ENCODE measurements at places on chromosomes 4 and X. TPM values are rescaled to one million over a fixed set of nuclear protein-coding genes. Genes with fewer than 3 reads are reported as not detected.

- no peak for DNase-seq
Observed at GRCh38 chr4:115154826-115155225, 41.4 kb upstream of the NDST4 start.

- DNase-seq = no peak
Observed at GRCh38 chr4:157521906-157522305, 301.4 kb downstream of the GRIA2 start.

DNA sequence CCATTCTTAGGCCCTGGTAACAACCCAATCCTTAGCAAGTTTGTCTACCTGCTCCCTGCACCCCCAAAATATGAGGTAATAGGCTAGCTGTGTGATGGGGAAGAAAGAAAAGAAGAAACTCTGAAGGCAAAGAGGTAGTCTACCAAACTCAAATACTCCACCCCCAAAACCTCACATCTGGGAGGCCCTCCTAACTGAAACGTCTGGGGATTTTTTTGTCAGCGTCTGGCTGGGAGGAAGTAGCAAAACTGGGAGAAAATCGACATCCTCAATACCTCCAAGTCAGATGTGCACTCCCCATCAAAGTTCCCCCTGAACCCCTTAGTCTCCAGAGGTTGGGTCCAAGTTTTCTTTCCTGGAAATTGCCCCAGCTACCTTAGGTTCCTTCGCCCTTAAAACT lies 1.0 kb downstream of the LAMP2 start:
- no peak for DNase-seq

DNA sequence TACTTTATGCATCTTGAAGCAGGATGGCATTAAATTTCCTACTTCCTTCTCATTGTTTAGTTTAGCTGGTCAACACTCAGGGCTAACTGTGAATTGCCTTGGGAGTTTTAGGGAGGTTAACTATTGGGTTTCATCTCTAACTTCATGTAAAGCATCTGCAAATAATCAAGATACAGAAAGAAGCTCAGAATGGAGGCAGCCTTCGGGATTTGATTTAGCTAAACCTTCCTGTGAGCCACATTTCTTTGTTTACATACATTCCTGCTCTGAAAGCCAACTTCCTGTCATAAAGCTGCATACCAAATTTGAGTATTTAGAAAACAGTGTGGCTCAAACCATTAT lies 131.7 kb upstream of the PCDH18 start:
- peak; percentile 67 for DNase-seq

DNA sequence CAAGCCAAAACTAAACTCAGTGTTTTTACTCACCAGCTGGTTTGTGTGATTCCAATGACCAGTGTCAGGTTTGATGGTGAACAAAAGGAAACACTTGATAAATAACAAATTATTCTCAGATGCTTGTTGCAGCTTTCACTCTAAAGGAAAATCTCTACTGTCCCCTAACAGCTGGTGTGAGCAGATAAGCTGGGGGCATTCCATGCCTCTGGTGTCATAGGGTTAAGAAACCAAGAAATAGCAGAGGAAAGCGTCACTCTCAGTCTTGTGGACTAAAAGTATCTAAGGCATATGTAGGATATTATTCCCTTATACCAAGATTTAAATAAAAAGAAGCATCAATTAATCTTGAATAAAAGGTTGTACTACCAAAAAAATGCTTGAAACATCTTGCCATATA lies 24.3 kb downstream of the TRPC5 start:
- no peak for DNase-seq

DNA sequence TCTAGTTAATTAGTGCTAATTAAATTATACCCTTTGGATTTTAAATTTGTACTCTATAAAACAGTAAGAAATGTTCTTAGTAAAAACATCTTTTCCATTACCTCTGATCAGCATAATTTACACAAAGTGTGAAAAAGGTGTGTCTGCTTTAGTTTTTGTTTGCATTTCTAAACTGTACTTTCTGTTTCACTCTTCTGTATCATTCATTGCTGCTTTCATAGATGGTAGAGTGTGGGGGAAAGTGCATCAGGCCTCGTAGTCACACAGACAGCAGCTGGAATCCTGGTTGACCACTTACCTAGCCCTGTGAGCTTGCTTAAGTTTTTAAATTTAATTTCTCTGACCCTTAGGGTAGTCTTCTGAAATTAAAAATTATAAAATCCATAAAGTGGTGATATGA lies 275.4 kb upstream of the PITX2 start:
- DNase-seq = no peak

- DNase-seq = no peak
Observed at GRCh38 chrX:38192007-38192810, 28.5 kb downstream of the SRPX start.

GRCh38 chr4:147761218-147761883 lies 29.5 kb downstream of the ARHGAP10 start:
- no peak for DNase-seq

DNA sequence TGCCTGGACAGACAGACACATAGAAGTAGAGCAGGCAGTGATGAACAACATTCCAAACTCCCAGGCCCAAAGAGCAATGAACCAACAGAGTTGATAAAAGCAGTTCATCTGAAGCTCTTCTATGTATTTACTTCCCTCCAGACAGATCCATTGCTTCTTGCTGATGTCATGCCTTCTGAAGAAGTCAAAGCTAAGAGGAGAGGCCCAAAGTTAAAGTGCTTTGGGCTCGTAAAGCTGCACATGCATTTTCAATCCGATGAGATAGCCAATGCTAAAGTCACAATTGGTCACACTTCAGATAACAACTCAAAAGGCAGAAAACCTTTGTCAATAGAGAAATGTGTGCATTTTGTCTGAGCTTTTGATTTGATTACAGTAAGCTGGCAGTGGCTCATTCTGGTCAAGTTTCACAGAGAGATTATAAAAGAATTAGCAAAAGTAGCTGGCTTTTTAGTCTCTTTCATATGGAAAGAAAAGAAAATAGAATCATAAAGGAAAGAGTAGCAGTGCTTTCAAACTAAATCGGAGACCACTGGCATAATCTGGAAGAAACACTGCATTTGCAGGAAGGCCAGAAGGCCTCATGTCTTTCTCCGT lies 82.0 kb downstream of the GPC4 start:
- DNase-seq = no peak

DNA sequence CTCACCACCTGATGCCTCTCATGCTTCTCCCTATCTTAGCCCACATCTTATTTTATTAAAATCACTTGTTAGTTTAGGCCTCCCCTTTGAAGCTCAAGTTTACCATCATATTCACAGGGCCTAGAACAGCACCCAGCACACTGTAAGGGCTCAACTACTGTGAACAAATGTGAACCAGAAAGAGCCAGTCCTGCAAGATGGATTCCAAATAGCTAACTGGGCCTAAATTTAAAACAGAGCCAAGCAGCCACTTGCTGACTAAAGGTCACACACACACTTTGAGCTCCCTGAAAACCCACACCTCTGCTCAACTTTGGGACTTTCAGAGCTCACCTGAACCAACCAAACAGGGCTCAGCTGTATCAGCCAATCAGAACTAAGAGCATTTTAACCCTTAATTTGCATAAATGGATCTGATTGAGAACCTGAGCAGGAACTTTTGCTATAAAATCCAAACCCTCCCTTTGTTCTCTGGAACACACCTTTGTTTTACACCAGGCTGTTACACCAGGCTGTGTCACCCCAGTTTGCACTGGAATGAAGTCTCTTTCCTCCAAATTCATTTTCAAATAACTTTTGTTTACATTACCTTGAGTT lies 62.1 kb upstream of the EXOC1L start:
- DNase-seq = no peak

DNA sequence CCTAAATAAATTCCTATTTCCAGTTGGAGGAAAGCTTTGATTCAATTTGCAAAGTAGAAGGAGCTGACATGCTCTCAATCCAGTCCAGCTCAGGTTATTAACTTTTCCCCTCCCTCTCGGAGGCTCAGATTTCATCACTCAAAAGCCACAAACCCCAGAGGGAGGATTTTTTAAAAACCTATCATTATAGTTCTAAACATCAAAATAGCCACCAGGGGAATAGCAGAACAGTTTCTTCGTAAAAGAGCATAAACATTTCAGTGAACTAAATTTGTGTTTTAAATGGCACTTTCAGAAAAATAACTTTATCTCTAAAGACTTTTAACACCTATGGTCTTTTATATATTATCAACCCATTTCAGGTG lies 8.8 kb downstream of the GPRIN3 start:
- DNase-seq = no peak

- no peak for DNase-seq
Observed at GRCh38 chr4:154044108-154044531, 255.2 kb upstream of the SFRP2 start.

DNA sequence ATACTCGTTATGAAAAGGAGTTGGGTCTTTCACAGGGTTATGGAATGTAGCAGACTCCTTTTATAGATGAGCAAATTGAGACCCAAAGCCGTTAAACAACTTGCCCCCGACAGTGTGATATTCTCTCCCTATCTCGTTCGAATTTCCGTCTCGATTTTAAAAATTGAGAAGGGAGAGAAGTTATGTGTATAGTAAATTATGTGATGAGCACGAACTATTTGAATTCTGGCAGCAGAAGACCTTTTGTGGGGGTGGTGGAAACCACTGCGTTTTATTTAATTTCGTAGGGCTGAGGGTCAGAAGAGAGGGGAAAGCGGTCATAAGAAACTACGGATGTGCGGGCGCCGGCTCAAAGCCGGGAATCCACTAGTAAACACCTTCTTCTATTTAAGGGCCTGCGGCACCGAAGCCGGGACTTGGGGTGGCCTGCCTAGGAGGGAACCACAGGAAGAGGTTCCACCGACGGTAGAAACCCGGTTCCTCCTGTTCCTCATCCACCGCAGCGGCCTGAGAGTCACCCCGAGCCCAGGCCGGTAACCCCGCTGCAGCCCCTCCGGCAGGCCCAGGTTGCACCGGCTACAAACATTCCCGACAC lies 1.5 kb upstream of the DDX3X start:
- no peak for DNase-seq

- DNase-seq = no peak
Observed at GRCh38 chr4:142169216-142169615, 532.8 kb downstream of the IL15 start.

GRCh38 chrX:140712413-140713173 lies 3.0 kb downstream of the LINC00632 start:
- peak; percentile 70 for DNase-seq

GRCh38 chr4:13905543-13905942 lies 278.0 kb upstream of the BOD1L1 start:
- no peak for DNase-seq

- DNase-seq = no peak
Observed at GRCh38 chr4:184097815-184098214, 119.9 kb downstream of the ENPP6 start.

DNA sequence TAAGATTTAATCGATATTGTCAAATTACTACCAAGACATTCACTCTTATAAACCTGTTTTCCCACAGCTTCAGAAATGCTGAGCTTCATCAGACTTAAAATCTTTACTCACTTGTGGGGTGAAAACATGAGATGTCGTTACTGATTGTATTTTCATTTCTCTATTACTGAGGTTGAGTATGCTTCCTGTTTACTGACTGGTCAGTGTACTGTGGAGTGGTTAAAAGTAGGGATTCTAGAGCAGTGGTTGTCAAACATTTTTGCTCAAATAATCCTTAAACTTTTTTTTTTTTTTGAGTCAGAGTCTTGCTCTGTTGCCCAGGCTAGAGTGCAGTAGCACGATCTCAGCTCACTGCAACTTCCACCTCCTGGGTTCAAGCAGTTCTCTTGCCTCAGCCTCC lies 50.3 kb downstream of the NSUN7 start:
- DNase-seq = no peak

GRCh38 chrX:129641469-129641868 lies 13.3 kb downstream of the APLN start:
- no peak for DNase-seq

GRCh38 chr4:23202712-23203247 lies 510.0 kb downstream of the GBA3 start:
- DNase-seq = no peak

DNA sequence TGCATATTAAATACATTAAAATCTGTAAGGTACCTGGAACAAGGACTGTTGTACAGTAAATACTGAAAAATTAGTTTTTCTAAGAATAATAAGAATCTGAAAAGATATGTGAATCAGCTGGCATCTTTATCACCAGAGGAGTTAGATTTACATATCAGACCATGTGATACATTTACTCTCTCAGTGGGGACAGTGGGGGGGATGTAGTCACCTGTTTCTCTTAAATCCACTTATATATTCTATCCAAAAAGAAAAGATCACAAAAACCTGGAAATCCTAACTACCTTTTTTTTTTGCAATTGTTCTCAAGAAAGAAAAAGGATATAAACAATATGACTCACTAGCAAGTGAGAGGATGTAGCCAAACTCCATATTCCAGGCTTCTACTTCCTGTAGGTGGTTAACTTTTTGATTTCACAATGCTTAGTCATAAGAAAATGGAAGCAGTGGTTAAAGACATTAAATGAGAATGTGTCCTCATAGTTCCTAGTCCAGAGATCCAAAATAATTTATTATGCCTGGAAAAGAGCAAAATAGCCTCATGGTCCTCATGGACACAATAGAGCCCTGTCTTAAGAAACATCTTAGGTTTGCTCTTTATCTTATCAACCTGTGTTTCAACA lies 22.5 kb upstream of the MYOZ2 start:
- DNase-seq = no peak

GRCh38 chr4:87961993-87962392 lies 13.5 kb upstream of the SPP1 start:
- no peak for DNase-seq

- no peak for DNase-seq
Observed at GRCh38 chr4:211033-211511, 86.8 kb downstream of the ZNF718 start.

- DNase-seq = peak; percentile 7
Observed at GRCh38 chrX:116009861-116010710, 160.5 kb upstream of the AGTR2 start.

- DNase-seq = no peak
Observed at GRCh38 chr4:117512414-117512813, 427.0 kb upstream of the TRAM1L1 start.

- no peak for DNase-seq
Observed at GRCh38 chrX:123422875-123423274, 238.8 kb downstream of the GRIA3 start.

- DNase-seq = no peak
Observed at GRCh38 chr4:8893624-8894423, 22.2 kb upstream of the HMX1 start.

GPR119 gene
- not detected for polyA plus RNA-seq

TFDP3 gene
- polyA plus RNA-seq = not detected

NOX1 gene
- 0.33 TPM for polyA plus RNA-seq

GAGE2A gene
- polyA plus RNA-seq = not detected

CT47B1 gene
- not detected for polyA plus RNA-seq

SPANXN2 gene
- not detected for polyA plus RNA-seq

FHL1 gene
- 61.8 TPM for polyA plus RNA-seq

TLR1 gene
- polyA plus RNA-seq = 4.6 TPM

ITGB1BP2 gene
- polyA plus RNA-seq = 1.2 TPM

SORCS2 gene
- polyA plus RNA-seq = 7.0 TPM

All from right renal cortex interstitium (tissue), 3 donors.